GM23248 (cell line): ENCODE measurements at places on chromosomes 3 and 15.

DNA sequence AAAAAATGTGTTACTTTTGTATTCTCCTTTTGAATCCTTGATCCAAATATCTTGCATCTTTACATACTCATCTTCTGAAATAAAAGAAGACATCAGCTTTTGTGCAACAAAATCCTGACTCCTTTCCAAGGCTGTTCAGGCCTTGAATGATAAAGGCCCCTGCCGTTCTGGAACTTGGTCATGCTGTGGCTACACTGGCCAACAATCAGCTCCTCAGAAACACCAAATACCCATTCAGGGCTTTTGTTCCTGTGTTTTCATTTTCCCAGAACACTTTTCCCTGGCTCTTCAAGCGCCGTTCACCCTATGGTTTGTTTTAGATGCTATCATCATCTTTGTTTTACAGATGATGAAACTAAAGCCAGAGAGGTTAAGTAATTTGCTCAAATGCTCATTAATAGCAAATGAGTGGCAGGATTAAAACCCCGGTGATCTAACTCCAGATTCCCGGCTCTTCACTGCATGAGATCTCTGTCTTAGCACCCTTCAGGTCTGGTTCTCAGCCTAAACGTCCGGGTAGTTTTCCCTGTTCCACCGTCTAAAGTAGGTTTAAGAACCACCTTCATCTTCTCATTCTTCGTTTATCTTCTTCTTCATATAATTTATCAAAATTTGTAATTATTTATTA, 58.3 kb downstream of the EPHA3 start:
- DNase-seq: no peak

DNA sequence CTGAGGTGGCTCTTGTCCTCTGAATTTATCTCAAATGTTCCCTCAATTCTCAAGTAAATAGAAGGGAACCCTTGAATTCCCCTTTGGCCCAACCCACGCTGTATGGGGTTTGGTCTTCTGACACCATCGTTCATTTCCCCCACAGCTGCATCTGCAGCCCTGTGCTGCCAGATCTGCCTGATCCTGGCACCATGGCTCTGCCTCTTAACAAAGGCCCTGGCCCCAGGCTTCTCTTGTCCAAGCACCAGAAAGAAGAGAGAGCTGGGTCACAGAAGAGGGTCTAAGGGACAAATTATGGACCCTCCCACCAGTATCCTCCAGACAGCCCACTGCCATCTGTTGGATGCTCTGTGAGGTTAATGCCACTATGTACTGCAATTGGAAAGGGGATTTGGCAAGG, 1.8 kb downstream of the MAP1A start:
- no peak for DNase-seq

- no peak for DNase-seq
Measured at GRCh38 chr15:38625886-38626285, 61.3 kb upstream of the RASGRP1 start.

DNA sequence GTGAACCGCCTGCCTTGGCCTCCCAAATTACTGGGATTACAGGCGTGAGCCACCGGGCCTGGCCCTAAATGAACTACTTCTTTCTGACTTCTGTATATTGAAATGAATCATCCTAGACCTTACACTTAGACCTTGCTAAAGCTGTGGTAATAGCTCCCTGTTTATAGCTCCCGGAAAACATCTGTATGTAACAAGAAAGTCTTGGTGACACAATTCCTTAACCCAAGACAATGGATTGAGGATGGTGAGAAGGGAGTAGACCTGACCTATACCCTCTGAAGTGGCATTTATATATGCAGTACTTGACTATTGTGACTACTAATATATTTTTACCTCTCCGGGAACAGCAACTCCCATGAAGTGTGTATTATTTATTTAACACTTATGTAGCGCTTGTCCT, 48.0 kb upstream of the TBL1XR1 start:
- DNase-seq: no peak

DNA sequence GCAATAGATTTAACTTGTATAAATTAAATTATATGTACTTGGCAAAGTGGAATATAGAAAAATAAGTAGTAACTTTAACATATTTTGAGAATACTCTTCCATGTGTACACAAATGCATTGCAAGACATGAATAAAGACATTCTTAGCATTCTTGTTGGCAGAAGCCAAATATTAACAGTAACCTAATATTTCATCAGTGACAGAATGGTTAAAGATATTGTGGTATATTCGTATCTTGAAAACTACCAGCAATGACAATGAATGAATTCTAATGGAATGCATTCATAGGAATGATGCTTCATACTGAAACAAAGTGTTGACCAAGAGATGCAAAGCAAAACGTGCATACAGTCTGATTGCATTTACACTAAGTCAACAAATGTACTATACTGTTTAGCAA, 524.7 kb downstream of the GRM7 start:
- no peak for DNase-seq

DNA sequence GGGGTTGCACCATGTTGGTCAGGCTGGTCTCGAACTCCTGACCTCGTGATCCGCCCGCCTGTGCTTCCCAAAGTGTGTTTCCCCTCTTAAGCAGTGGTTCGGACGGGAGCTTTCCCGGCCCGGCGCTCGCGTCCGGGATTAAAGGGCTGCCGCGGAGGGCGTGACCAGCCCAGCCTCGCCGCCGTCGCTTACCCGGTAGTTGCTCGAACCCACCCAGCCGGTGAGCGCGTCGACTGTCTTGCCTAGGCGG, 513 bp downstream of the CLASP2 start:
- peak; percentile 83 for DNase-seq

GRCh38 chr3:100128565-100128964, 14.3 kb upstream of the FILIP1L start:
- no peak for DNase-seq

DNA sequence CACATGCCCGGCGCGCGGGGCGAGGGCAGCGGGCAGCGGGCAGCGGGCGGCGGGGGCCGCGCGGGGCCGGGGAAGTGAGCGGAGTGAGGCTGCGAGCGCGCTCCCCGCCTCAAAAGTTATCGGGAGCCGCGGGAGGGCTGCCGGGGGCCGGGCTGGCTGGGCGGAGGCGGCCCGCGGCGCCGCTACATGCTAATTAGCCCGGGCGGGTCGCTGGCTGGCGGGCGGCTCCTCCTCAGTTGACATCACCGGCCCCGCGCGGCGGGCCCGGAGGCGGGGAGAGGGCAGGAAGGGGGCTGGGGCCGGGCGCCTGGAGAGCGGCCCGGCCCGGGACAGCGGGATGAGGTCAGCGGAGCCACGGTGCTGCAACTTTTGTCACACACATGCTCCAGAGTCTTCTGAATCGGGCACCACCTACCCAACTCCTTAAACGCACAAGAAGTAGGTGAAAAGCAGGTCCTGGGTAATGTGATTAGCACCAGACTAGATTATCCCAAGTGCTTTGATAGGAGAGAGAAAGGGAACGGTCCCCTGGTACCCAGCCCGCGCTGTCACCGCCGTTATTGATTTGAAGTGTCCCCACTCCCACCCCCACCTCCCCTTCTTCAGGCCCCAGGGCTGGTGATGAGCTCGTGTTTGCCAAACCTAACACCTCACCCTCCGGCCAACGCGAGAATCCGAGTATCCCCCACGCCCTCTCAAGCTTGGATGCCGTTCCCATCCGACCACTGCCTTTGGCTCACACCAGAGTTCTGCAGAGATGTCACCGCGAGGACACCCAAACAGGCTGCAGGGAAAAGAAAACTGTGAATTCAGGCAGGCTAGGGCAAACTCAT, at the start of gene HEG1:
Gene HEG1 (minus strand): TSS at position 85 of the 833 bp plus-strand sequence. CDS start 107 bp downstream, outside the sequence.
- peak; percentile 95 for DNase-seq

GRCh38 chr3:148330542-148330941, 367.2 kb upstream of the AGTR1 start:
- no peak for DNase-seq

DNA sequence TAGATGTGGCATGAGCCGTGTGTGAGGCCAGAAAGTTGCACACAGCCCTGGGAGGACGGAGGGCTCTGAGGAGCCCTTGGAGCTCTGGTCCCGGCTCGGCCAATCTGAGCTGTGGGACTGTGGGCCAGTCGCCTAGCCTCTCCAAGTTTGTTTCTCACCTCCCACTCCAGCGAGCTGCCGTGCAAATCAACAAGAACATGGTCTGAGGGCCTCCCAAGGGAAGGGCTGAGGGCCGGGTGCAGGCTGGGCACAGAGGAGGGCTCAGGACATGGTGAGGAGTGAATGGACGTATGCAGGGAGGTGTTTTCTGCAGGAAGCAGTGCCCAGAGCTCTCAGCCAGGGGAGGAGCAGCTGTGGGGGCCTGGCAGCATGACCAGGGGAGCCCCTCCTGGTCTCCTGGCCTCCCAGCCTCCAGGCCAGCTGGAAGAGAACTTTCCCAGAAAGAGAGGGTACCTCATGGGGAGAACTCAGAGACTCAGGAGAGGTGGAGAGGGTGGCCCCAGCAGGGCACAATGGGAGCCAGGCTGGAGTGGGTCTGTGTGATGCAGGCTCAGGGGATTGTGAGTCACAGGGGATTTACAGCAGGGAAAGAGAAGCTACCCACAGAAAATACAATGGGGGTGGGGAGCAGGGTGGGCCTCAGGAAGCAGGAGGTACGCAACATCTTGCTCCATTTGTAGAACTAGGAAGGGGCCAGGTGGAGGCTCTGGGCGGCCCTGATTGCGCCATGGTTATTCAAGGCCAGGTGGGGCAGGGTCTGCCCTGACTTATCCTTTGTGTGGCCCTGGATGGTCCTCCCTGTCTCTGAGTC, 24.8 kb downstream of the PSTPIP1 start:
- peak; percentile 39 for DNase-seq

DNA sequence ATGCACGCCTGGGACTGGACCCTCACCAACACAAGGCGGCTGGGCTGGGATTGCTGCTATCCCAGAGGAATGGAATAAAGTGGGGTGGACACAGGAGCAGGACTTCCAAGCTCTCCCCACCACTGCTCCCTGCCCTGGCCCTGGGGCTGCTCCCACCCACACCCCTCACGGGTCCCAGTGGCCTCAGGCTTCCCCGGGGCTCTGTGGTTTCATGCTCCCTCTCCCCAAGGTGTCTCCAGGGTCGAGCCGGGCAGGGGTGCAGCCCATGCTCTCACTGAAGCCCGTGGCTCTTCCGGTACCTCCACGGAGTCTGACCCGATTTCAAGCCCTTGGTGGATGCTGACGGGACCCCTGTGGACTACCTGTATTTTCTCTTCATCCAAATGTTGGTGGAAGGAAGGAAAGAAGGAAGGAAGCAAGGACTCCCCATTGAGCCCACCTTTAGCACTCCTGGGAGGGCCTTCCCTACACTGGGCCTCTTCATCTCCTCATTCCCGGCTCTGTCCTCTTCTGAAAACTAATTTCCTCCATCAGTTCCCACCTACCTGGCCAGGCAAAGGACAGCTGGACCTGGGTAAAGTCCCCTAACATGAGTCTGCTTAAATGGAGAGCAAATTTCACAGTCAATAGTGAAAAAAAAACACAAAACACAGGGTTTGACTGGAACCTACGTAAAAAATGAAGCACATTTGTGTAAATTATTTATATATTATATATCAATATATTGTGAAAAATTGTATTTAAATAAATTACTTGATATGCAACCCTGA, 44.0 kb upstream of the PCSK6 start:
- DNase-seq: no peak

DNA sequence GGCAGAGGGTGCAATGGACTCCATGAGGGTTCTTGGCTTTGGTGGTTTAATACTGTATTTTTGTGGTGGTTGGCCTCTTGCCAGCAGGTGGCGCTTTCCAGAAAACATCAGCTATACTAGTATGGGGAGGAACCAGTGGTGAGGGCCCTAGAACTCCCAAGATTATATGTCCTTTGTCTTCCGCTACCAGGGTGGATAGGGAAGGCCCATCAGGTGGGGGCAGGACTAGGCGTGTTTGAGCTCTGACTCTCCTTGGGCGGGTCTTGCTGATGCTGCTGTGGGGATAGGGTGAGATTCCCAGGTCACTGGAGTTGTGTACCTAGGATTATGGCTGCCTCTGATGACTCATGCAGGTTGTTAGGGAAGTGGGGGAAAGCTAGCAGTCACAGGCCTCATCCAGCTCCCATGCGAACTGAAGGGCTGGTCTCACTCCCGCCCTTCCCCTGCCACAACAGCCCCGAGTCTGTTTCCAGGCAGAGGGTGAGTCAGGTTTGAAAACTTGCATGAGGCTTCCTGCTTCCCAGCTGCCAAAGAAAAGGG, 357.7 kb downstream of the OTOL1 start:
- peak; percentile 45 for DNase-seq

GRCh38 chr15:23566071-23566554, 639 bp downstream of the MKRN3 start:
- DNase-seq: no peak

DNA sequence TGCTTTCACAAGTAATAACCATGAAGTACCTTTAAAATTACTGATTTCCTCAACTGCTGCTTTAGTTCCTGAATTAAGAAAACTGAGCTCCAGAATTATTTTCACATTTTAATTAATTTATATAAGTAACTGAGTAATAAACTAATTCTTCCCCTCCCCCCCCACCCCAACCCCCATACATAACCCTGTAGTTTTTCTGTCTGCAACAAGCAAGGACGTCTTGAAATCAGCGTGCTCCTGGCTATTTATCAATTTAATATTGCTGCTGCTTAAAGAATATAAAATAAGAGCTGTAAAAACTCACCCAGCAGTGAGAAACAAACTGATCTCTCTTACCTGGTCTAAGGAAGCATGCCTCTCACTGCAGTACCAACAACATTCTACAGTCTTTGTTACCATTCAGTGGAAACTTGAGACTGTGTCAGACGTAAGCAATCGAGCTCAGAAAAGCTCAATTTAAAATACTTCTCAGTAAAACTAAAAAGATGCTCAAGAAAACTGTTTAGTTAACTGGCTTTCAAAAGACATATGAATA, 121.0 kb downstream of the TFDP2 start:
- DNase-seq: peak; percentile 80

- no peak for DNase-seq
Measured at GRCh38 chr3:190542846-190543245, 29.0 kb downstream of the IL1RAP start.

DNA sequence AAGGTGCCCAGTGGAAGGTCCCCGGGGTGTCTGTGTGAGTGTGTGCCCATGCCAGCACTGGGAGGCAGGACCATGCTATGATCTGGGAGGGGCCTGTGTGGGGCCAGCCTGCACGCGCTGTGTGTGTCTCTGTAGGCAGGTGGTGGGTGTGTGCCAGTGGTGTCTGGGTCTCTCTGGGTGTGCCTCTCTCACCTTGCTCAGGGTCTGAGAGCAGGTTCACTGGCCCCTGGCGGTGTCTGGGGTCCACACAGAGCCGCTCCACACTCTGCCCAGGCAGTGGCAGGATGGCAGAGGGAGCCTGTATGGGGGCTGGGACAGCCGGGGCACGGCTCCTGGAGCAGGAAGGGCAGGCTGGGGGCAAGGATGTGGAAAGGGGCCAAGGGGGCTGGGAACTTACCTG, 12.6 kb downstream of the ITIH4 start:
- DNase-seq: no peak

- DNase-seq: peak; percentile 84
Measured at GRCh38 chr3:158711886-158712285, 20.4 kb downstream of the RARRES1 start.

GRCh38 chr3:171309906-171310359, 150.3 kb downstream of the TNIK start:
- peak; percentile 82 for DNase-seq
